Psoas muscle (tissue), 8 donors: ENCODE measurements at places on chromosomes 5 and 9. TPM values are rescaled to one million over a fixed set of nuclear protein-coding genes. Genes with fewer than 3 reads are reported as not detected.

DNA sequence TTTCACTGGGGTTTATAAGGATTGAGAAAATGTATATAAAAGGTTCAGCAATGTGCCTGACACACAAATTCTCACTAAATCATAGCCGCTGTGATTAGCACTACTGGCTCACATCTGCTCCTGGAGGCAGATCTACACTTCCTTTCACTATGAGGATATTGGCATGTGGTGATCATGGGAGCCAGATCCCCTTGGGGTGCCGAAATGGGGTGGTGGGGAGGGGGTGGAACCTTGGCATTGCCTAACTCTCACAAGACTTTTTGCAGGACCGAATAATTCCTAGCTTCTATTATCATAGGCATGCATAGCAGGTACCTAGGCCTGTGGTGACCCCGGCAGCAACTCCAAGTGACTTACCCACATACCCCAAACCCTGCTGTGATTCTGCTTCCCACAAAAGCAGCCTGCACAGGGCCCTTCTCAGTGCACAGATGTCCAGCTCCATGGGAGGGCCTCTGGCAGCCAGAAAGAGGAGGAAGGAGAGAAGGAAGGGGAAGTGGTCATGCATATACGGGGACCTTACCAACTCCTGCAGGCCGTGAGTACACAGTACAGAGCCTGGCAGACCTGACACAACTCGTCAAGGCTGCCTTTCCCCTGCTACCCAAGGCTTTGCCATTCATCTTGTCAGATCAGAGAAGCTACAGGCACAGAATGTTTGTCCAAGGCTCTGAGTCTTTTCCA lies 61.3 kb upstream of the IQGAP2 start:
- DNase-seq, result no peak

DNA sequence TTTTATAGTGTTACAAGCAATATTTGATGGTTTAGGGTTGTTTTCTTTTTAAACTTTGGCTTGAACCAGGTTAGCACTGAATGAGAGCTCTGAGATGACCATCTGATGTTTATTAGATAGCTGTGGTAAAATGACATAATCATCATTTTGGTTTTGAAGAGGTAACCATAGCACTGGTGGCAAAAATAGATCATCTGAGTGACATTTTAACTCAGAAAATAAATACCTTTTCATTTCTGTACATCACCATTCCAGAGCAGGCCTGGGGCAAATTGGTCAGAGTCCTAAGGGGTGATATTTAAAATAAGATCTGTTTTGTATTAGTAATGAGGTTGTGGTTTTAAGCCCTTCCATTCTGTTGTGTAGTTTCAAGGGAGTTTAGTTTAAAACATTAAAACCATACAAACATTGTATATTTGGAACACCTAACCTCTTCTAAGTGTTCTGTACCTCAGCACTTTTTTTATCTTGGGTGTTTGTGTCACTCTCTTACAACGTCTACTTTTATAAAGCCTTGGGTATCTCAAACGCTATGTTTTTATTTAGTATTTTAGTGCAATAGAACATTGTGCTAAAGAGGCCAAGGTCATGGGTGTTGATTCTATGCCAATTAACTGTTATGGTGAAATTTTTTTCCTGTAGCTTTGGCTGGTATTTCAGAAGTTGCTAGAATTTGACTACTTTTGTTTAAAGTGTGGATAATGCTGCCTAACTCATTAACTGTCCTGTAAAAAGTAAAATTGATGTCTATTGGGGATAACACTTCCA lies 166.1 kb downstream of the CD180 start:
- no peak for DNase-seq

GRCh38 chr9:130601100-130601499 lies 21.7 kb downstream of the FUBP3 start:
- DNase-seq, result no peak

Gene NR5A1
- not detected for total RNA-seq

Gene LHX3
- not detected for total RNA-seq

Gene MAMDC2
- 4.0 TPM for total RNA-seq

Gene PIP5K1B
- total RNA-seq, result 1.9 TPM
